Adrenal gland (tissue), 19 donors: ENCODE measurements at places on chromosomes 3 and 15.

DNA sequence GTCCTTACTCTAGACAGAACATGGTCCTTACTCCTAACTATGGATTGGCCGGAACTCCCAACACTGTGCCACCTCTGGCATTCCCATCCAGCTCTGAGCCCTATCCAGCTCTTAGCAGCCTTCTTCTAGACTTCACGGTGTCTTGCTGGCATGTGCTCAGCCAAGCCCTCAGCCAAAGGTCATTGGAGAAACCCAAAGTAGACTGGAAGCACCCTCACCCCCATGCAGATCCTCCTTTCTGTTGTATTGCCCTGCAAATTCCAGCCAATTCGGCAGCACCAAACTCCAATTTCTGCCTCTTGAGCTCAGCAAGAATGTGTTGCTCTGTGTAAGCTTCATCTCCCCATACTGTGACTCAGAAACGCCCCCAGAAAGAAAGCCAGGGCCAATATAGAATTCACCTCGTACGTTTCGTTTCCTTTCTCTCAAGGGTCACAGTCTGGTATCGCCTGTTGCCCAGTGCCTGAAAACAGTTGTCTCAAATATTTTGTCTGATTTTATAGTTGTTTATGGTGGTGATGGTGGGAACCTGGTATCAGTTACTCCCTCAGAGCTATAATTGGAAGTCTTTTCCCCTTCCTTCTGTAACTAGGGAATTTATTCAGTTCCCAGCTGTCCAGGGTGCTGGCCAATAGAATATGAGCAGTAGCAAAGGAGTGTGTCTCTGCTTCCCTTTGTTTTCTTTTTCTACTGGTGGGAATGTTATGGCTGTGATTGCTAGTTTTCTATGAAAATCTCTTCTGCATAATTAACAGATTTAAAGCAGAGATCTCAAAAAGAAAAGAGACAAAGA lies 28.4 kb upstream of the EPHB3 start:
- DNase-seq: no peak

GRCh38 chr3:68090571-68090970 lies 436.2 kb upstream of the SUCLG2 start:
- DNase-seq: no peak

DNA sequence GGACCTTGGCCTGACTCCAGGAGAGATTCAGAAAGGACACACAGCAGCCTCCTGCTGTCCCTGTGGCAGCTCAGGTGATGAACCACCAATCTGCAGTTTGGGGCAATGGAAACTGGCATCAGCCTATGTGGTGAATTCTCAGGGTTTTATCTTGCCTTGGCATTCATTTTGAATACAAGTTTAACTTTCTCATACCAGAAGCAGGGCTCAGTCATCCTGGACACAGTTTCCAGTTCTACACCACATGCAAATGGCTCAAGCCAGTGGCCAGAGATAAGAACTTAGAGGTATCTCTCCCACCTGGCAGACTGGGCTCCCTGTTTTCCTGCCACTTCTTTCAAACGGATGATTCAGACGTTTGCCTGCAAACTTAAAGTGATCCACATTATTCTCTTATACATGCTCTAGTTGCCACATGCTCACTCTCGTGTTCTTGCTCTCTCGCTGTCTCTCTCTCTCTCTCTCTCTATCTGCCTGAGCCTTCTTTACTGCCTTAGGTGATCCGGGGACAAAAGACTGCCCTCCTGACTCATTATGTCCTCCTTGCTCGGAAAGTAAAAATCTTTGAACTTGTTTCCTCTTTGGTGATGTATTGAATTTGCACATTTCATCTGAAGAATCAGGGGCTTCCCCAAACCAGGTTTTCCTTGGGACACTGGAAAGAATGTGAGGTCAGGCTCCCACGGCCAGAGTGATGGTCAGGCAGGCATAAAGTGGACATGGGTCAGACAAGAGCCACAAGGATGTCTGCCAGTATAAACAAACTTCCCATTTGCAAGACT lies 99.6 kb upstream of the STT3B start:
- peak; percentile 72 for DNase-seq

- DNase-seq: no peak
Observed at GRCh38 chr15:90294601-90295269, 29.3 kb downstream of the NGRN start.

- no peak for DNase-seq
Observed at GRCh38 chr3:11564577-11565001, 79.1 kb downstream of the VGLL4 start.

DNA sequence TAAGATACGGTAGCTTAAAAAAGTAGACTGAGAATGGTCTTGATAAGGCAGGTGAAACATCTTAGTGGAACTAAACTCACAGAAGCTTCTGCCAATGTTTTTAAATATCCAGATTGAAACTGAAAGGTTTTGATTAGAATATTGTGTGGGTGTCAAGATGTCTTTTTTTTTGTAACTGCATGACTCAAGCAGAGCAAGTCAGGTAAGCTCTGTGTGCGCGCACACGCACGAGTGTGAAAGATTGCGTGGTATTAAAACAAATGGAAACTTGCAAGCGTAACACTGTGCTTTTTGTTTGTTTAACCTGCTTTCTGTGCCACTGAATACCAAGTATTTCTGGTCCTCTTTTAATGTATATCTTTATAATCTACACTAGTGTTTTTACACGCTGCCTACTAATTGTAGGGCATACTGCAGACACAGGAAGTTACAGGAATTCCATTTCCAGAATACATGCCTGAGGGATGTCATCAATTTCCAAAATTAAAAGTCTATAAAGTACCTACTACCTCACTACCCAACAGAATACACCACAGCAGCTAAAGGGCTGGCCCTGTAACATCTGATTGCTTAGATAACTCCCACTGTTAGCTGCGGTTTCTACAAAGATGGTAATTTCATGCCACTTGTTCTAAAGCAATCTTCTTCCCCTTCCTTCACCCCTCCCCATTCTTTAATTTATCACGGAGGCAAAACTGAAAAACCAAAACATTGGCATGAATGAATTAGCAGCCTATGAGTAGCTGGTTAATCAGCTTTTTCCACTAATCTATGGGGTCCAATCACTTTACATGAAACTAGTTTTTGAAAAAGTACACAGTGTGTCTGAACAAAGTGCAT lies 472.8 kb downstream of the SHQ1 start:
- no peak for DNase-seq

- no peak for DNase-seq
Observed at GRCh38 chr15:91214675-91215590, 114.9 kb downstream of the SV2B start.

DNA sequence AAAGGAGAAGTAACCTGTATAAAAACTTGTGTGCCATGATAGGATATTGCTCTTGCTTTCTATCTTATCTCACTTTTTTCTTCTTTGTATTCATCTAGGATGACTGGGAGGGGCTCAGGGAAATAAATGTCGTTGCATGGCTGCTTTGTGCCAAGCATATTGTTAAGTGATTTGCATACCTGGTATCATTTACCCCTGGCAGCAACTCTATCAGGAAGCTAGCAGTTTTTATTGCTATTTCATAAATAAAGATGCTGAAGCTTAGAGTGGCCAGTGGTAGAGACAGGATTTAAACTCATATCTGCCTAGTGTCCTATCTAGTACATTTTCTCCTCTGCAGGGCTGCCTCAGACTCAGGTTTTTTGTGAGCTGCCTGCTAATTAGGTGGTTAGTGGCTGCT lies 253.3 kb downstream of the PTPRG start:
- no peak for DNase-seq

- DNase-seq: no peak
Observed at GRCh38 chr15:89575656-89576416, 567 bp downstream of the TICRR start.

GRCh38 chr15:80562846-80563245 lies 132.3 kb upstream of the ABHD17C start:
- DNase-seq: no peak

DNA sequence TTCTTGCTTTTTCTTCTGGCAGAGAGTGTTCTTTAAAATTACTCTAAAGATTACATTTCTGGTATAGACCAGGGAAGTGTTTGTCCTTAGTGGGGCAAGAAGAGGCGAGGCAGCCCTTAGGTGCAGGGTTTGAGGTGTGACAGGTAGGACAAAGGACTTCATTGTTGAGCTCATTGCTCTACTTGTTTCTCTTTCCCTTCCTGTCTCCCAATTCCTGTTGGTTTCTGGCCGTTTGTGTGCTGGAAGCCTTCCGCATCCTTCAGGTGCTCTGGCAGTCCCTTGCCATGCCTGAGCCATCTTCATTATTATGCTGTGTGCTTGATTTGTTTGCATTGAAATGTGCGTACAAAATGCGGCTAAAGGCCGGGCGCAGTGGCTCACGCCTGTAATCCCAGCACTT lies 85.1 kb downstream of the CCK start:
- no peak for DNase-seq

DNA sequence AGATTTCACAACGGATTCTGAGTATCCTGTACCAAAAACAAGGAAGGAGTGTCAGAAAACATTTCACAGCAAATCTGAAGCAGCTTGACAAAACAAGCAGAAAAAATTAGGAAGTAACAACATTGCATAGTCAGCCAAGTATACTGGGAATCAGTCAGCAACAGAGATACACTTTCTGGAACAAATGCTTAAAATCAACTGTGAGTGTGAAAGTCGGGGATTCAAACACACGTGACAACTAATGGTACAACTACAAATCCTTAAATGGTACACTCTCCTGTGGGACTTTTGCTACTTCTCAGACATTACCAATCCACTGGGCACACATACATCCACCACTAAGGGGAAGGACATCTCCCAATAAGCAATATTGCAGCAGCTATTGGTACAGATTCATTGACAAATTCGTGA lies 296.6 kb upstream of the MME start:
- no peak for DNase-seq

- DNase-seq: no peak
Observed at GRCh38 chr3:125461896-125462295, 58.1 kb downstream of the SNX4 start.

DNA sequence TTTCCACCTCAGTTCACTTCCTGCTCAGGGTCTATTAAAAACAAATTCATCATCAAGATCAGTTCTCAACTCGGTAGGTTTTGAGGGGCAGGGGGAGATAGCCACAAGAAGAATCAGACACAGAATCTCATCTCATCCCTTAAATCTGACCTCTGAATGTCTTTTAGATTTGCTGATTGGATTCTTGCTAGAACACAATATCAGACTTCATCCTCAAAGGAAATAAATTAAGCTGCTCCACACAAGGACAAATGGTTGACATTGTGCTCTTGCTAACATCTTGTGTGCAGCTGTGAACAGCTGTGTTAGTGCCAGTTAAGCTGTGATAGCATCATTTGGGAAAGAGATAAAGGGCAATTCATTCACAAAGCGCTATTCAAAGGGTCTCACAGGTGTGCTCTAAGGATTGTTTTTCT lies 184.0 kb upstream of the ADAMTS9 start:
- no peak for DNase-seq

- no peak for DNase-seq
Observed at GRCh38 chr3:41601404-41601987, 360.4 kb downstream of the ULK4 start.

- no peak for DNase-seq
Observed at GRCh38 chr3:165439765-165440164, 243.6 kb upstream of the SLITRK3 start.

GRCh38 chr3:157379525-157380140 lies 57.0 kb upstream of the PTX3 start:
- no peak for DNase-seq

DNA sequence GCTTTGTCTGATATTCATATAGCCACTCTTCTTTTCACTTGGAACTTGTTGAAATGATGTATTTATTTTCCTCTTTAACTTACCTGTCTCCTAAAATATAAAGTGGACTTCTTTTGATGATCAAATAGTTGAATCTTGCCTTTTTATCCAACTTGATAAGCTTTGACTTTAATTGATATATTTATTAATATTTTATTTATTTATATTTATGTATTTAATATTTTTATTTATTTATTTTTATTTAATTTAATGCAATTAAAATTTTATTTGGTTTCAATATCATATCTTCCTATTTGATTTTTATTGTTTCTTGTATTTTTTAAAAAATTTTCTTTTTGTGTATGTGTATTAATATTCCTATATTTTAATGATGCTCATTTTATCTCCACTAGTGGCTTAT lies 555.1 kb upstream of the EPHA6 start:
- no peak for DNase-seq

GRCh38 chr3:112027142-112027541 lies 7.4 kb upstream of the TMPRSS7 start:
- DNase-seq: no peak

DNA sequence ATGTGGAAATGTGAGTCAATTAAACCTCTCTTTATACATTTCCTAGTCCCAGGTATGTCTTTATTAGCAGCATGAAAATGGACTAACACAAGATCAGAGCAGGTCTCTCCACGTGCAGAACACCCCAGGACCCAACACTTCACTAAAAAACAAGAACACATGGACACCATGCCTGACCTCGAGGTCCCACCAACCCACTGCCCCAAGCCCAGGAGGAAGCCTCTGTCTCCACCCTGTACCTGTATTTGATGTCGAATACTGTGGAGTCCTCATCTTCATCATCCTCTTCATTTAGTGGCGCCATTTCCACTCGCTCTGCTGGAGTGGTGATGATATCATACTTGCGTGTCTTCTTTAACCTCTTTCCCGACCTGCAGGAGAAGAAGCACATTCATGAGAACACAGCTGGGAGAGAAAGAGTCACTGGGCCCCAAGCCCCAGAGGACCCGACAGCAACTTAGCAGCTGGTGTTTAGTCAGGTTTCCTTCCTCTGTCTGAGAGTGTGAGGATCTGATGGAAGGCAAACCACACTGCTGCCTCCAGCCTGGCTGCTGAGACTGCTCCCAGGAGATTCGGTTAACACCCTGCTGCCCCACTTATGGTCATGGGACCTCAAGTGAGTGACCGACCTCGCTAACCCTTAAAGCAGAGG lies 25.5 kb downstream of the FAM174B start:
- no peak for DNase-seq

GRCh38 chr3:140007911-140008869 lies 73.2 kb downstream of the CLSTN2 start:
- no peak for DNase-seq
